HAP-1 (cell line): ENCODE measurements at places on chromosomes 1 and 21.
A peak's percentile ranks its signal among the peaks of the same experiment; 100 is the strongest.

- DNase-seq = no peak
These were observed 910 bp upstream of the RERE start for GRCh38 chr1:8818325-8818775.

DNA sequence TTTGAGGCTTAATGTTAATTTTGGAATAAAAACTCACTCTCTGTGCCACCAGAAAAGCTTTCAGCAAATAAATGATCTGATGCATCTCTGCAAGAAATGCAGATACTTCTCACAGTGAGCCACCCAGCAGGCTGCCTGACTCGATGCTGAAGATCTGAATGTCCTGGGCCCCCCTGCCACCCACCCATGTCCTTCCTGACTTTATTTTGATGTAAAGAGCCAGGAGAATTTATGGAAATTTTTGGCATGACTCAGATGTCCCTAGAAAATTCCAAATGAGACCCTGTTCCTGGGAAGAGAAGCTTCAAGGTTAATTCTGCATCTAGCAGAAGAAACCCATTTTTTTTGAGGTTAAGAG, 62.8 kb upstream of the COA6 start:
- DNase-seq = no peak

DNA sequence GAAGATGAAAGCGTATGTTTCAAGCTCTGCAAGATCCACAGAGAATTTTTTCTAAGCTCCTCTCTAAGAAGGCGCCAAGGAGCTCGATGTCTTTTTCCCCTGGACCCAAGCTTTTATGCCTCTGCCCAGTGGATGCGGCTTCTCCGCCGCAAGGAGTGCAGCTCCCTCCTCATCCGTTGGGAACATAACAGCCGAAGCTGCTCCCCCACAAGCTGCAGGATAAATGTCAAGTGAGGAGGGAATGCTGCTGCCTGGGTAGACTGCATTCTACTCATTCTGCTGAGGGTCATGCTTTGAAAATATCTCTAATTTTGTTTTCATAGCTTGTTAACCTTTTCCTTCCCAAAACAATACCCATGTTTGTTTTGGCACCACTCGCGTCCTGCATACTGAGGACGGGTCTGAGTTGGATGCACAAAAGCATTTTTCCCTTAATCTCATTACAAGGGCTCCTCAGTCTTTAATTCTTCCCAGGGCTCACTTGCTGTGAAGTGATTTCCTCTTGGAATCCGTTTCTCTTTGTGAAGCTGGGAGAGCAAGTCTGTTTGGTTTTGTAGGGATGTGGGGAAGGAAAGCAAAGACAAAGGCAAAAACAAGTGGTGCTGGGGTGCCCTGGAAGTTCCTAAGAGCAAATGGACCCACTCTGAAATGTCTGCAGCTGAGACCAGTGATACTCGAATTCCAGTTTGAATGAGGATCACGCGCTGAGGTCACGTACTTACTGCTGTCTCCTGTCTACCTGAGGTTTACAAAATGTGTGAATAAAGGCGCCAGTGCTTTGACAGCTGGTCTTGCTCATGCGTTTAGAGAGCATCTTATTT, 134.0 kb upstream of the IRF2BP2 start:
- peak; percentile 22 for DNase-seq

DNA sequence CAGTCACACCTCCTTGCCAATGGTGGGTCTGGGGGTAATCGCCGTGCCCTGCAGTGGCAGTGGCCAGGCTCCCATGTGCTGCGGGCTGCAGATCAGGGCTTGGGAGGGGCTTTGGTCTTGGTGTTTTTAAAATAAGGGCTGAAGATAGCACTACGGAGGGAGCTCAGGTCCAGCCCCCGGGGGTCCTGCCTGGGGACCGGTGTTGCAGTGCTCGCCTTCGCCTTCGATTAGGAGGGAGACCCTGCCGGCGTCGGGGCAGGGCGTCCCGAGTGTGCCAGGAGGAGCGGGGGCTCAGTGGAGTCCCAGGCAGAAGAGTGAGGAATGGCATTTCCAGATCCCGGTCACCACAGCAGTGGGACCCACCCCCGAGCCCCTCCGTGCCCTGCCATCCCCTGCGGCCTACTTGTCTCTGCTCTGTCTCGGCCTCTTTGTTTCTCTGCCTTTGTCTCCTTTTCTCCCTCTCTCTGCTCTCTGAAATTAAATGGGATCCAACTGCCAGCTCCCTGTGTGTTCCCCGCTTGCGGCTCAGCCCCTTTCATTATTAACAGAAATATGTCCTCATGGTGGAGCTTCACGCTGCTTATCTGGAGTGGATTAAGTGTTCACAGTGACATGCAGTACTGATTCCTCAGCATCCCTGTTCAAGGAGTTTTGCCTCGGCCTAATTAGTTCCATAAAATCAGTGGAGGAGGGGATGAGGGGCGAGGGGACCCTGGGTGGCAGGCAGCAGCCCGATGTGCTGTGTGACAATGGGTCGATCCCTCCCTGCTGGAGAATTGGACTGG, 44.4 kb downstream of the DMRTB1 start:
- no peak for DNase-seq

GRCh38 chr1:171431994-171432393, 53.3 kb upstream of the PRRC2C start:
- DNase-seq = peak; percentile 95

DNA sequence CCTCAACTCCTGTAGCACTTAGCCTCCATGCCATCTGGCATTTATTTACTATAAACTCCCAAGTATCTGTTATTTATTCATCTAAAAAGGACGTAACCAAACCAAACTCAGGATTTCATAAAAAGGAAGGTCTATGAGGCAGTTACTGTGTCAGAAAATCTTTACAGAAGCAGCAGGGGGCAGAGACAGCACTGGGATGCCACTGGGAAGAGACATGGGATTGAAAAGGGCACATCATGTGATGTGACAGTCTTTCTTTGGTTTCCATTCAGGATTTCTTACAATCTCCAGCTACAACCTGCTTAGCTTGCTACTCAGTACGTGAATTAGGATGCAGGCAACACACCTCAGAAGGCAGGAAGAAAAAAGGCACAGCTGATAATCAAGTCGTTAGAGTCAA, 31.2 kb downstream of the SPRTN start:
- no peak for DNase-seq

- no peak for DNase-seq
These were observed 1.0 kb downstream of the TRMT1L start for GRCh38 chr1:185155600-185156287.

- DNase-seq = no peak
These were observed 69.2 kb upstream of the RGS2 start for GRCh38 chr1:192739476-192740184.

- no peak for DNase-seq
These were observed 55.4 kb downstream of the HNRNPR start for GRCh38 chr1:23288671-23289070.

- DNase-seq = no peak
These were observed 55.8 kb upstream of the PDE9A start for GRCh38 chr21:42597487-42598158.

DNA sequence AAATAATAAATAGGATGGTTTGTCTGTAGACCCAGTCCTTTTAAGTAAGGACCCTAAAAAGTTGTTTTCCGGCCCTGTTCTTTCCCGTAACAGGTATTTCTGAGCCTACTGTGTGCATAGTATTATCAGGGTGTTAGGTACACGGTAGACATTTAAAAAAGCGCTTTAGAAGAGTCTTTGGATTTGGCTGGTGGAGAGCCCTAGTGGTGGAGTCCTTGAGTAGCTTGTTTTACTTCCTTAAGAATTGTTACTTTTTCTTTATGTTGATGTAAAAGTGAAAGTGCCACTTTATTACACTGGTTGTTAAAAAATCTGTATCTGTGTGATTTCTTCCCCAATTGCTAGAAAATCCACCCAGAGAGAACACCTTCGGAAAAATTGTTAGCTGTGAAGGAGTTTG, 36.8 kb downstream of the SMYD2 start:
- no peak for DNase-seq
